HFFc6 (cell line): ENCODE measurements at places on chromosomes 7 and 10. TPM values are rescaled to one million over a fixed set of nuclear protein-coding genes. Genes with fewer than 3 reads are reported as not detected.

DNA sequence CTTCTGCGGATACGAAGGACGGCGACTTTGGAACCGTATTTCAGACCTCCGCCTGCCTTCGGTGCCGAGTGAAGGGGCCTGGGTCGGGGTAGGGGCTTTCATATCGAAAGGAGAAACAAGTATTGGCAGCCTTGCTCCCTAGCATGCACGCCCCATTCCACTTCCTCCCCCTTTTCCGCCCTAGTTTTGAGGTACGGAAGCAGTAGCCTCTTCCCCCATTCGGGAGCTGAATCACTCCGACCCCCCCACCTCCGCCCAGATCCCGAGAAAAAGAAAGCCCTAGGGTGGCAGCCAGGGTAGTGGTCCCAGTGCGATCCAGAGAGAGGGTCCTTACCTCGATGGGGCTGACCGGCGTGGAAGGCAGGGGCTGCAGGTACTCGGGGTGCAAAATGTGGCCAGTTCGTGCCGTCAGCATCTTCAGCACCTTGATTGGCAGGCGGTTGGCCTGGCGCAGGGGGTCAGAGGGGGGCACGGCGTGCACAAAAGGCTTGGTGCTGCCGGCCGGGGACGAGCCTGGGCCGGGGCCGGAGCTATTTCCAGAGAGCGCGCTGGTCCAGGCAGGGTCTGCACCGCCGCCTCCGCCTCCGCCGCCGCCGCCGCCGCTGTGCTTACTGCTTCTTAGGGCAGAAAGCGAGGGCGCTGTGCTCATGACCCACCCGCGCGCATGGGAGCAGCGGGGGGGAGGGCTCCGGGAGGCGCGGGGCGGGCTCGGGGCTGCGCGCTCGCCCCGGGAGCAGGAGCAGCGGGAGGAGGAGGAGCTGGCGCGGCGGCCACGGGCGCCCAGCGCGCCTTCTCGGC lies 594 bp downstream of the ZNF503 start:
- peaks cover 4% of the 10 kb centered on the region; the same call in 1 of the 2 replicates for H3K27me3 ChIP-seq
- peak; percentile 43 for DNase-seq
- peak overlapping the region; percentile 81 for H3K27ac ChIP-seq
- H3K36me3 ChIP-seq: peaks cover 5% of the 10 kb centered on the region
- H3K4me3 ChIP-seq: peak overlapping the region; percentile 98

DNA sequence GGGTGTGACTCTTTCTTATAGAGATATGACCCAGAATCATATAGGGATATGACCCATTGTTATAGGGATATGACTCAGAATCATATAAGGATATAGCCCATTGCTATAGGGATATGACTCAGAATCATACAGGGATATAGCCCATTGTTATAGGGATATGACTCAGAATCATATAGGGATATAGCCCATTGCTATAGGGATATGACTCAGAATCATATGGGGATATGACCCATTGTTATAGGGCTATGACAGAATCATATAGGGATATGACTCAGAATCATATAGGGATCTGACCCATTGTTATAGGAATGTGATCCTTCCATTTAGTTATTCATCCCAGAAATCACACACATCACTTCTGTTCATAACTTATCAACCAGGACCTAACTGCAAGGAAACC lies 312.2 kb upstream of the ADARB2 start:
- no peak for DNase-seq
- no peak overlapping the region for H3K4me3 ChIP-seq
- H3K27me3 ChIP-seq: no peaks in the 10 kb centered on the region
- no peaks in the 10 kb centered on the region for H3K36me3 ChIP-seq

Gene LIPF
- not detected in 3 replicates for total RNA-seq

Gene BMPR1A
- 45.3 to 47.3 TPM (median 47.2 TPM) in 3 replicates for total RNA-seq
